ENCODE measurements at places on chromosomes 3 and 15. TPM values are rescaled to one million over a fixed set of nuclear protein-coding genes. Genes with fewer than 3 reads are reported as not detected.

Gene MELTF
- 2.4 TPM for total RNA-seq

Gene C2CD4A
- total RNA-seq: under 0.01 TPM

GRCh38 chr3:172651936-172652625, 58.8 kb downstream of the NCEH1 start:
- DNase-seq: no peak

DNA sequence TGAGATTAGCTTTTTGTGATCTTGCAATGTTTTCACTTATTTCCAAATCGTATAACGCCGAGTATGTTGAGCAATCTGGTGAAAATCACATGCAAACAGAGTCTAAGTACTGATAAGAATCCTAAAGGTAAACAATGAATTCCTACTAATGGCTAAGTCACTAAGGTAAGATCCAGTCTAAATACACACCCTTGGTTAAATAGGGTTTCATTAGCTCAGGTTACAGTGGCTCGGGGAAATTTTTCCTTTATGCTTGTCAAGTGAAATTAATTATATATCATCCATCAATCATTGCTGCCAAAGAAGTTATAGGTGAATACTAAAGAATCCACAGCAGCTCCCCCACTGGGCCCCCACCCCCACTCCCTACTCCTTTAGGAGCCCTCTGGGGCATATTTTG, 139.3 kb downstream of the SOX2 start:
- no peak for DNase-seq

DNA sequence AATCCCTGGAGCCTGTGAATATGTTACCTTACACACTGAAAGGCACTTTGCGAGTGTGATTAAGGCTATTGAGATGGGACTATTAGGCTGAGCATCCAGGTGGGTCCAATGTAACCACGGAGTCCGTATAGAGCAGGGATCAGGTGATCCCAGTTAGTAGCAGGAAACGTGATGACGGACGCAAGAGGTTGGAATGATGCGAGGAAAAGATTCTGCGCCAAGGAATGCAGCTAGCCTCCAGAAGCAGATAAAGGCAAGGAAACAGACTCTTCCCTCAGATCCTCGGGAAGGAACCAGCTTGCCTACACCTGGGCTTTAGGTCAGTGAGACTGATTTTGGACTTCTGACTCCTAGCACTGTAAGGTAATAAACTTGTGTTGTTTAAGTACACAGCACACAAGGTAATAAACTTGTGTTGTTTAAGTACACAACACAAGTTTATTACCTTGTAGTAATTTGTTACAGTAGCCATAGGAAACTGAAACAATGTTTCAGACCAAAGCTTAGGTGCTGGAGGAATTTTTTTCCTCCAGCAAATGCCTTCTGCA, 125.0 kb downstream of the CHST2 start:
- DNase-seq: no peak

DNA sequence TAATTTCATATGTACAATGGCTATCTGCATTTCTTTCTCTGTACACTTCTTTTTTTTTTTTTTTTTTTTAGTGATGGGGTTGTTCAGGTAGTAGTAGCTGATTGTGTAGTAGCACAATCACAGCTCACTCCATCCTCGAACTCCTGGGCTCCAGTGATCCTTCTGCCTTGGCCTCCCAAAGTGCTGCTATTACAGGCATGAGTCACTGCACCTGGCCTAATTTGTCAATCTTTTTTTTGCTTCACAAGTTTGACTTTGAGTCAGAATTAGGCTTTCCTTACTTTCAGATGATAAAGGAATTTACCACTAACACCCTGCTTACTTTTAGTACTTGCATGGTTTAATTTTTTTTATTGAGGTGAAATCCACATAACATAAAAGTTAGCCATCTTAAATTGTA, 28.0 kb downstream of the MAP1A start:
- DNase-seq: no peak

DNA sequence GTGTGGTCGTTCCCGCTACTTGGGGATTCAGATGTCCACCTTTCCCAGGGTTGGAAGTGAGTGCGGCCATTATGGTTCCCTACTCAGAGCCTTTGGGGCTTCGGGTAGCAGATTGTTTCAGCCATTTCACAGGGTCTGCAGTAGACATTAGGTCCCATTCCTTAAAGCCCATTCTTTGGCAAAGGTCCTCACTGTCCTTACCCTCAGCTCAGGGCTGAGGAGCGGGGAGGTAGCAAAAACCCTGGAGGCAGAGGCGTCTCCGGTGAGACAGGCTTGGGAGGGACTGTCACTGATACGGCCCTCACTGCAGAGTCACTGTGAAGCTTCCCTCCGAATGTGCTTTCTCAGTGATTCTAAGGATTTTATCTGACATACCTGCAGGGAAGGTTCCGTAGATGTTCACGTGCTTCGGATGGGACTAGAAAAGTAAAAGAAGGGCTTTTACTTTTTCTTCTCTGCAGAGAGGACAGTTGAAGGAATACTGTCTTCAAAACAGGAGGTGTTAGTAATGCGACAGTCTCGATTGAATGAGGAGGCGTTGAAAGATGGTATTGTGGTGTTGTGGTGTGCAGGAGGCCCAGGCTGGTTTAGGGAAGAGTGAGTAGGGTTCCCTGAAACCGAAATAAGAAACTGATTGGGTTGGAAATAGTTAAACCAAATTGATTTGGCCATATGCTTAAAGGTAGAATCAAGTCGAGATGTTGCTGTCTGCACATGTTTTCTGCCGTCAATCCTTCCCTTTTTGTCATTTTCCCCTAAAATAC, 630 bp downstream of the ATP6V1A start:
- DNase-seq: no peak

DNA sequence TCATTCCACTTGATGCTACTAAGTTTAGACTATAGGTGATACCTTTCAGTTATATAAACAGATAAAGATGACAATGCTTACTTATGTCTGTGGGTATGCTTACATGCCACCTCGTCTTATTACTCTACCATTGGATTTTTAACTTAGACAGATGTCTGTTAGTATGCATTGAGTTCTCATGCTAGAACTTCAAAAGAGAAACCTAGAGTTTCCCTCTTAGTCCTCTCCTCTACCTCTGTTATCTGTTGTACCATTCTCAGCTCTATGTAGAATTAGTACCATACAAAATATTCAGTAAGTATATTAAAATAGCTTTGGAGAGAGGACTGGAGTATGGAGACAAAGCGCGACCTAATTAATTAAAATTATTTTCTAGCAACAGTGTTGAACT, 111.3 kb downstream of the BBX start:
- no peak for DNase-seq

Measured in osteoblast (primary cell).